ENCODE measurements at places on chromosomes 12 and 14.

GRCh38 chr12:103128862-103129501, 171.5 kb downstream of the ASCL1 start:
- DNase-seq: no peak

GRCh38 chr12:106490264-106490663, 92.5 kb upstream of the RFX4 start:
- DNase-seq: no peak

DNA sequence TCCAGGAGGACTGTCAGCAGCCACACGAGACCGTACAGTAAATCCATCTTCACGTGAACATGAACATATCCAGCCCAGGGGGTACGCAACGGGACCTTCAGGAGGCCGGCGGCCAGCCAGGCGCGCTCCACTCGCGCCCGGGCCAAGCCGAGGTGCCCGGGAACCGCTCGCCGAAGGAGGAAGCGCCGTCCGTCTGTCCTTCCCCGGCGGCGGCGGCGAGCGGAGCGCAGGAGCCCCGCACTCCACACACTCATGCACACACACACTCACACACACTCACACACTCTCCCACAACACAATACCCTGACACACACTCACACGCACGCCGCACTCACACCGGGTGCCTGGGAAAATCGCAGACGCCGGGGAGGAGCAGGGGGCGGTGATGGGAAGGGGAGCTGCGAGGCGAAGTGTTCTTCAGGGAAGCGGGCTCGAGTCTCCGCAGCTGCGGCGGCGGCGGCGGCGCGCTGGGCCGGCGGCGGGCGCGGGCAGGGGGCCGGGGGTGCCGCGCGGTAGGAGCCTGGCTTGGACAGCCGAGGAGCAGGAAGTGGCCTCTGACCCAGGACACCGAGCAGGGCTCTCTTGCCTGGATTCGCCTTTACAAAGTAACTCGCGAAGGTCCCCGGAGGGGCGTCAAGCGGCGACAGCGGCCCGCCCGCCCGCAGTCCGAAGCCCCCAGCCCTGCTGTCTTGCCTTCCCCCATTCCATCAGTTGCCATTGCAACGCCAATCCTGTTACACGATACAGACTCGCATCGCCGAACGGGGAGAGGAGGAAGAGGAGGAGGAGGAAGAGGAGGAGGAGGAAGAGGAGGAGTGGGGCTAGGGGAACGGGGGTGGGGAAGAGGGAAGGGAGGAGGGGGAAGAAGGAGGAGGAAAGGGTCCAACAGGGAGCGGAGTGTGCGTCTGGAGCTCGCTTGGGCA, 601 bp downstream of the MDGA2 start:
- DNase-seq: no peak

- DNase-seq: no peak
Measured at GRCh38 chr14:50967790-50968189, 23.5 kb upstream of the PYGL start.

DNA sequence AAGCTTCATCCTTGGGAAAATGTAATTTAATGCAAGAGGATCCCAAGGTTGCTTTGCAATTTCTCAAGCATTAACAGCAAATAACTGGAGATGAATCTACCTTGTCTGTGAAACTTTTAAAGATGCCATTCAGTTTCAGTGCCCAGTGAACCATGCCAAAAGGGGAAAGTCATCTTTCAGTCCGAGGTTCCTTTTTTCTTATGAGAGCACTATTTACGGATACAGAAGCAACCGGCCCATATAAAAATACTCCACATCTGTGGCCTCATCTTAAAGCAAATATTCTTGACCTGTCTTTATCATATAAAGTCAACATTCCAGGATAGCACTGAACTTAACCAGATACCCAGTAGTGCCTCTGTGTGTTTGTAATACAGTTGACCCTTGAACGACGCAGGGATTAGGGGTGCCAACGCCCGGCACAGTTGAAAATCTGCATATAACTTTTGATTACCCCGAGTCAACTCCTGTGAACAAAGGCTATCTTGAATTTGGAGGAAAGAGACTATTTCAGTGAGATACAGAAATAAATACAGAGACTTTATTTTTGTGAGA, 209.4 kb downstream of the PCNX1 start:
- DNase-seq: no peak

GRCh38 chr12:122244565-122245371, 18.9 kb upstream of the DIABLO start:
- DNase-seq: no peak

- no peak for DNase-seq
Measured at GRCh38 chr12:9740106-9740750, 7.3 kb upstream of the CLECL1 start.

DNA sequence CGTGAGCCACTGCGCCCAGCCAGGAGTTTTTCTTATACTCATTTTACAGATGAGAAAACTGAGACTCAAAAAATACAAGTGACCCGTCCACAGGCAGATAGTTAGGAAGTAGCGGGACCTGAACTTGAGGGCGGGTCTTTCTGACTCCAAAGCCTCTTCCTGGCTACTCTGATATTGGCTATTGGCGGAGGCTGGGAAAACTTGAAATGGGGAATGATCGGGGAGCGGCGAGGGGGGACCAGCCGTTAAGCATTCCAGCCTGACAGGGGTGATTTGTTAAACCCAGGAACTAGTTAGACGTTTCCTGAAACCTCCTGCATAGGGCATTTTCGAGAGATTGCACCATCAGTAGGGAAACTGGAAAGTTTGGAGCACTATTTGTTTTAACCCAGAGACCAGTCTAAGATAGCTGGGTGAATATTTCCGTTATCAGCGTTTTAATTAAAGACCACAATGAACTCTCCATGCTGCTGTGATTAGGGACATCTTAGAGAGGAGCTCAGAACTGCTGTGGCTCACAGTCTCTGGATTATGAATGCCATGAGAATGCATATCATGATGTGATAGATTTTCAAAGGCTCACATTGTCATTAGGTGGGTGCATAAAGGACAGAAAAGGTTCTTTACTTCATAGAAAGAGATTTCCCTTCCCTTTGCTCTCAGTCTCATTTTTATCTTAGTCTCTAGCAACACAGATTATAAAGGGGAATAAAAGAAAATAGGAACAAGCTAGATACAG, 2.5 kb downstream of the NR1H4 start:
- no peak for DNase-seq

DNA sequence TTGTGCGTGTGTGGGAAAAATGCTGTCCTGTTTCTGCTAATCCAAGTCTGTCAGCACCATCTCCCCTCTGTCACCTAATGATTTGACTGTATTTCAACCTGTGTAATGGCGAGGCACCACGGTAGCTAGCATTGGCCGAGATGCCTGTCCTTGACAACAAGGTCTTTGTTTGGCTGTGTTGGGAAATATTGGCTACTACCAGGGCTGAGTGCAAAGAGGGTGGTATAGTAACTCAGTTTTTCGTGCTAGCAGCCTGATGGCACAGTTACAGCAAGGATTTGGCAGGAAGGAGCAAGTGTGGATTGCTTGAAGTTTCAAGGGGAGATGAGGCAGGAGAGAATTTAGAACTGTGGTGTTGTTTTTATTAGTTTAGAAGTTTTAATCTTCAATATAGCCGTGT, 440.3 kb upstream of the RGS6 start:
- DNase-seq: no peak

GRCh38 chr12:27434673-27435565, 11.6 kb upstream of the SMCO2 start:
- DNase-seq: no peak

DNA sequence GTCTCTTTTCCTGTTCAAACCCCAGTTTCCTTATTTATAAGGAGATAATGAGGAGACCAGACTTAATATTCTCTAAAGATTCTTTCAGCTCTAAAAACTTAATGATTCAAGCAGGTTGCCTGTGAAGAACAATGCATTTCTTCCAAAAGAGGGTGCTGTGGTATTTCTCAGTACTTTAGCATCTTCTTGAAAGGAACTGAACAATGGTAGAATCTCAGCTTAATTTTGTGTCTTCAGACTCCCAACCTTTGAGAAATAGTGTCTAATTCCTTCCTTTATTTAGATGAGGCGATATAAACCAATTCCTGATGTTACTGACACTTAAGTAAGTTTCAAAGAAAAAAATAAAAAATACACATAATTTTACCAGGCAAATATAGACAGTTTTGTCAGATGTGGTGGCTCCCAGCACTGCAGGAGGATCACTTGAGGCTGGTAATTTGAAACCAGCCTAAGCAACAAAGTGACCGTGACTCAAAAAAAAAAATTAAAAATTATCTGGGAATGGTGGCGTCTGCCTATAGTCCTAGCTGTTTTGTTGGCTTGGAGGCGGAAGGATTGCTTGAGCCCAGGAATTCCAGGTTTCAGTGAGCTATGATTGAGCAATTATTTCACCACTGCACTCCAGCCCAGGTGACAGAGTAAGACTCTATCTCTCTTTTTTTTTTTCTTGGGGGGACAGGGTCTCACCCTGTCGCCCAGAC, 76.9 kb upstream of the PSMA6 start:
- no peak for DNase-seq

DNA sequence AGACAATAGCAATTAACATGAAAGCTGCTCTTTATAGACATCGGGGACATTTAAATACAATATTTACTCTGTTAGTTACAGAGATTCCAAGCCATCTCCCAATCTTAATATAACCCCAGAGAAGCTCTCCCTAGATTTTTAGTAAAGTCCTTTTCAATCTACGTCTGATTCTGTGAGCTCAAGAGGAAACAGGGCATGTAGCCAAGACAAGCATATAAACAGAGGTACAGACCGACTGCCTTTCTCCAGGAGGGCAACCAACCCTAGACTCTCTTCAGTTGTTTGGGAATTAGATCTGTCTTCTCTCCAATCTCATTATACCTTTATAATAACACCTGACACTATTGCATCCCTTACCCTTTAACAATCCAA, 57.4 kb downstream of the TMTC1 start:
- no peak for DNase-seq

- DNase-seq: no peak
Measured at GRCh38 chr12:52162981-52163380, 28.8 kb downstream of the KRT80 start.

DNA sequence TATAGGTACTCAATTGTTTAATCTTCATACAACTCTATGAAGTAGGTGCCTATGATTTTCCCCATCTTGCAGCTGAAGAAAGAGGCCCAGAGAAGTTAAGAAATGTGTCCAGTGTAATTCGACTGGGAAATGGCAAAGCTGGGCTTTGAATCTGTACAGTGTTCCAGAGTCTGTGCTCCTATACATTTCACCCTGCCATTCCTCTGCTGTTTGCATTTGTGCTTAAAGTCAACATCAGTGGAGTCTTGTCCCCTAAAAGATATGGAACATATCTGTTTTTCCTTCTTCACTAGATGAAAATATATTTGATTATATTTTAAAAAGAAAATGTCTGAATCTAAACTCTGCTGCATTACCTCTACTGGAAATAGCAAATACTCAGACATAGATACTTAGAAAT, 88.6 kb downstream of the SEC23A start:
- no peak for DNase-seq

GRCh38 chr14:67172056-67172455, 17.2 kb upstream of the GARIN2 start:
- DNase-seq: no peak

DNA sequence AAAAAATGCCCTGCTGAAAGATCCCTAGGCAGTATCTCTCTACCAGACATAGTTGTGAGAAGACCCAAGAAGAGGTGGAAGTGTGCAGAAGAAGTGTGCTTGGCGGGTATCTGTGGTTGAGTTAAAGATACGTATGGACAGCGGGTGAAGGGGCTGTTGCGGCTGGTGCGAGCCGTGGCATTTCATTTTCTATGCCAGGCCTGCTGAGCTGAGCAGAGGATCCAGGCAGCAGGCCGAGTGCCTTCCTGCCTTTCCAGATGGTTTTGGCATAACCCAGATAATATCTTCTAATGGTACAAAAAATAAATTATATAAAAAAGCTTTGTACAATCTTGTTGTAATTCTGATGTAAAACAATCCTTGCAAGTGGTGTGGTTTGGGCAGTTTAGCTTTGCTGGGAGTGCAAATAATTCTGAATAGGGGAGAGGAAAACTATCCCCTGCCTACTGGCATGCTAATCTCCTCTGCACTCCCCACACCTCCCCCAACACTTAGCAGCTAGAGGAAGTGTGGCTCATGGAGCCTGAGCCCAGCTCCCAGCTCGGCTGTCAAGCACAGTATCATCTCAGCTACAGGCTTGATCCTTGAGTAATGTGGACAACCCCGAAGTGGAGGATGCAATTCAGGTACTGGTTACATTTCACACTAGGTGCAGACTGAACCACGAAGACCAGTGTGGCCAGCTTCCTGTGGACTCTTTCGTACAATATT, 168.9 kb downstream of the VRK1 start:
- DNase-seq: no peak

DNA sequence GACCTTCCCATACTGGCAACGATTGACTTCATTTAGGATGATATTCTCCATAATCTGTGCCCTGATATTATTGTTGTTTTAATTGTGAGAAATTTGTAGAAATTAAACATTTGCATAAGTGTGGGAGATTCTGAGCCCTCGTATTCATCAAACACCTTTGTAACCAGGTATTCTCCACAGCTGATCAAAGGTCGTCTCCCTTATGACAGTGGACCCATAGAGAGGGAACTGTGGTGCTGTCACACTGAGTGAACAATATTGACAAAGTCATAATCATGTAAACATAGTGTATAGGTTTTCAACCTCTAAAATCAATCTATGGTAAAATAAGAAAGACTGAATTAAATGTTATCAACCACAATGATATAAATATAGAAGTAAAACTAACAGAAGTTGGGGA, 14.9 kb upstream of the PLEKHG3 start:
- DNase-seq: no peak

DNA sequence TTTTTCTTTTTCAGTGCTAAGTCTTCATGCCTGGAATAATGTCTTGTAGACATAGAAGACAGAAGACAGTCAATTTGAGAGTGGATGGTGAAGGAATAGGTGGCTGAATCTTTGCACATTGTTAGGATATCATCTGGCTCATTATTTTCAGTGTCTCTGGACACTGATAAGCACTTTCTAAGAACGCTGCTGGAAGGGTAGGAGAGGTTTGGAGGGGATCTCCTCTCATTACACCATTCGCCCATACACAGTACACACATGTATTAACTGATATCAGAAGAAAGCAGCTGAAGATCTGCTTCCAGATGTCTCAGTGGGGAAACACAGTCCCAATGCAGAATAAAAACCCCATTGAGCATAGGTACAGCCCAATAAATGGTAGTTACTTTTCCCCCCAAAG, 461.1 kb upstream of the DCN start:
- DNase-seq: no peak

- DNase-seq: no peak
Measured at GRCh38 chr14:45990252-45990651, 661.3 kb downstream of the RPL10L start.

- no peak for DNase-seq
Measured at GRCh38 chr12:16086462-16086861, 175.3 kb downstream of the DERA start.

GRCh38 chr12:2082321-2082720, 29.5 kb downstream of the CACNA1C start:
- DNase-seq: no peak

- no peak for DNase-seq
Measured at GRCh38 chr12:115135800-115136211, 451.8 kb upstream of the TBX3 start.

- no peak for DNase-seq
Measured at GRCh38 chr12:93465841-93466240, 1.5 kb upstream of the MRPL42 start.

- no peak for DNase-seq
Measured at GRCh38 chr14:75283833-75284563, 5.4 kb downstream of the FOS start.

All from mesothelial cell of epicardium (in vitro differentiated cells).